Stomach (tissue), 19 donors: ENCODE measurements at places on chromosomes 3 and 15. TPM values are rescaled to one million over a fixed set of nuclear protein-coding genes. Genes with fewer than 3 reads are reported as not detected.

ZBTB38 gene
- total RNA-seq = 64.3 TPM

MINAR1 gene
- 0.29 TPM for total RNA-seq

CELSR3 gene
- 2.2 TPM for total RNA-seq

CDHR4 gene
- total RNA-seq = not detected

C3orf85 gene
- total RNA-seq = not detected

ZFAND6 gene
- total RNA-seq = 271 TPM

DOCK3 gene
- total RNA-seq = 0.72 TPM

SLC27A2 gene
- not detected for total RNA-seq

GPR87 gene
- not detected for total RNA-seq

STARD9 gene
- total RNA-seq = 45.7 TPM

THBS1 gene
- 545 TPM for total RNA-seq

SNX4 gene
- total RNA-seq = 65.6 TPM
